Activated CD8-positive, alpha-beta memory T cell treated with anti-CD3 and anti-CD28 coated beads for 1 hour (primary cell): ENCODE measurements at places on chromosomes 7 and 10.

GRCh38 chr10:390449-391100 lies 255.3 kb downstream of the ZMYND11 start:
- DNase-seq, result no peak

DNA sequence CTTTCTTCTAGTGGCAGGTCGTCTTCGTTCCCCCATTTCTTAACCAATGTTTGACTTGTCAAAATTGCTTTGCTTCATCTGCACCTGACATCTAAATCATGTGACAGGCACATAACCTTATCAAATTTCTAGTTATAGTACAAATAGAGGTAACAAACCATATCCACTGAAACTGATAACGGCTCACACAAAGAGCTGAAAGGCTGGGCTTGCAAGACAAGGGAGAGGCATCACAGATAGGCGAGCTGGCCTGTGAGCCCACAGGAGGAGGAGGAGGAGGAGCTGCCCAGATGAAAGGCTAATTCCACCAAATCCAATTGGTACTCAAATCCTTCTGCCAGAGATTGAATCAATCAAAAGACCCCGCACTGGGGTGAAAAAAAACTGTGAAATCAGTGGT lies 80.2 kb upstream of the NEBL start:
- no peak for DNase-seq

DNA sequence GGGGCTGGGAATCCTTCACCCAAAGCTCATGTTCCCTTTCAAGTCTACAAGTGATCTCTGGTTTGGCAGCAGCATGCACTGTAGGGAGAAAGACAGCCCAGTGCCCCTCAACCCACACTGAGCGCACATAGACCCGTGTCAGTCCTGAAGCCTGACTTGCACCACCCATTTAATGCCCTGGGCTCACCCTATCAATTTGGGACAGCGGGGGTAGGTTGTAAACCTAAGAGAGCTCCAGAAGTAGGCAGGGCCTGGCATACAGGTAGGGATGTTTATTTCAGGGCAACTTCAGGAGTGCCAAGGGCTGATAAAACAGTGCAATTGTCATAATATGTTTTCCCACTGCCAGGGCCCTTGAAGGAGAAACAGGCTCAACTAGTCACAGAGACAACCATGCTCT lies 3.5 kb upstream of the ATP6V0E2 start:
- no peak for DNase-seq

GRCh38 chr10:16384021-16384420 lies 52.8 kb upstream of the PTER start:
- DNase-seq, result no peak

GRCh38 chr10:63901881-63902280 lies 380.7 kb downstream of the REEP3 start:
- no peak for DNase-seq

- no peak for DNase-seq
These were observed 39.2 kb downstream of the WBP1L start for GRCh38 chr10:102782673-102783551.

DNA sequence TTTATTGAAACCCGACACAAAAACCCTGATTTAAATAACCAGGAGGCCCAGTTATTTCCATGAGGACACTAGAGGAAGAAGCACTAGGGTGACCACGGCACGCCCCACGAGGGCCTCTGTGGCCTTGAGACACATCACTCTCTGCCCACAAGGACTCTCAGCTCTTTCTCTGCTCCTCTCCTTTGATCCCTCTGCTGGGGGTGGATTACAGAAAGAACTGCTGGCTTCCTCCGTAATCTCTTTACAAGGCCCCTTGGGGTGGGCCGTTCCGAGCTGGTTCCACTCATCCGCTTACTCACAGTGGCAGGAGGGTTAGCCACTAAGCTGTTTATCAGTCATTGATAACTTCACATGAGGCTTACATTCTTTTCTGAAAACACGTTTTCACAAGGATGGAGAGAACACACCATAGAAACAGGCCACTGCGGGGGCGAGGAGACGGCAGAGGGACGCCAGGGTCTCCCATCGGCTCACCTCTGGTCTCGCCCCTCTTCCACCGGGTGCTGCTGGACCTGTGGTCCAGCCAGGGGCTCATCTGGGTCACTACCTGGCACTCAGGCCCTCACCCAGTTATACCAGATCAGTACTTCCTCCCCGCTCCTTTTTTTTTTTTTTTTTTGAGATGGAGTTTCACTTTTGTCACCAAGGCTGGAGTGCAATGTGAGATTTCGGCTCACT lies 17.6 kb upstream of the PFKFB3 start:
- DNase-seq, result no peak

GRCh38 chr10:31315453-31315852 lies 3.6 kb upstream of the ZEB1 start:
- no peak for DNase-seq

DNA sequence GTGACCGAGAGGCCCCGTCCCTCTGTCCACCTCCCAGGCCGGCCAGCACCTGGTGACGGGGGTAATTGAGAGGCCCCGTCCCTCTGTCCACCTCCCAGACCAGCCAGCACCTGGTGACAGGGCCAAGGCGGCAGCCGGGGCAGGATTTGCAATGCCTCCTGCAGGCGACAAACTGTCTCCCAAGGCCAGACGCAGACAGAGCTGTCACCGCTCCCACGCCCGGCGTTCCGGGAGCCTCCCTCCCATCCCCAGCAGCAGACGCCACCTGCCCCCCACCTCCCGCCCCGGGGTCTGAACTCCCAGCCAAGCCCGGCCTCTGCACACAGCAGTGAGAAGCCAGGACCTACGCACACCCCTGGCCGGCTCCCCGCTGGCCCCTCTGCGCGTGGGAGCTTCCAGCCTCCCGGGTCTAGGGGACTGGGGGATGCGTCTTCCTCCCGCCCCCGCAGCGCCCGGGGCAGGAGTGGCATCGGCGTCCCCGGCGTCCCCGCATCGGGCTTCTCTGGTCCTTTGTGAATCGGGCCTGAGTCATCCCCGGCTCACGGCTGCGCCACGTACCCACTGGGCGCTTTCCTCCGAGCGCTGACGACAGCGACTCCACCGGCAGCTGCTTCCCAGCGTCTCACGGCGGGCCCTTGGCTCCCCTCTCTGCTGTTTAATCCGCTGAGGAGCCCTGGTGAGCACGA lies 95.1 kb upstream of the DIP2C start:
- no peak for DNase-seq

- no peak for DNase-seq
These were observed 40.7 kb upstream of the LEP start for GRCh38 chr7:128200376-128200775.

DNA sequence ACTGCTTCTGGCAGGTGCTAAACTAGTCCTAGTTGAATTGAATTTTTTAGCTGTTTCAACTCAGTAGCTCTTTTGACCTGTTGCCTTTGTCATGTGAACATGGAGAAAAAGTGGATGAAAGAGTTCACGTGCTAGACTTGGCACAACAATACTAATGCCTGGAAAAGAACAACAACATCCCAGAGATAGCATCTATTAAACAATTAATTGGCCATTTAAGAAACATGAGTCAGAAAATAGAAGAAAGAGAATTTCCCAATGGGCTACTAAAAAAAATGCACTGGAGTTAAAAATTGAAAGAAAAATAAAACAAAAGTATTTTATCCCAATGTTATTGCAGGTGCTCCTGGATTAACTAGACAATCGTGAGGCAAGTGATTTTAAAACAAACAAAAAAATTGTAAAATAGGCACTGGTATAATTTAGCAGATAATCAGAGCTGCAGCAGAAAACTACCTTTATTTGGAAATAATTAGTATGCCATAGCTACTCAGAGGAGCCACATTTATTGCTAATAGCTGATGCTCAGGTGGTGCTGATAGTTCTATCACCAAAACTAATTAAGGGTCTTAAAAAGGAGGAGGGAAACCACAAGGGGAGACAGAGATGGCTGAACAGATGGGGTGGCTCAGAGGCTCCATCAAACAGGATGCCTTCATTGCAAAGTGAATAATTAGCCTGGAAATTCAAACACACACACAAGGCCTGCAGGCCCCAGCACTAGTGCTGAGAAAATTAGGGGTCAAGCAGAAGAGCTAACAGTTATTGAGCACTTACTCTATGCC lies 17.6 kb downstream of the CCDC71L start:
- no peak for DNase-seq

DNA sequence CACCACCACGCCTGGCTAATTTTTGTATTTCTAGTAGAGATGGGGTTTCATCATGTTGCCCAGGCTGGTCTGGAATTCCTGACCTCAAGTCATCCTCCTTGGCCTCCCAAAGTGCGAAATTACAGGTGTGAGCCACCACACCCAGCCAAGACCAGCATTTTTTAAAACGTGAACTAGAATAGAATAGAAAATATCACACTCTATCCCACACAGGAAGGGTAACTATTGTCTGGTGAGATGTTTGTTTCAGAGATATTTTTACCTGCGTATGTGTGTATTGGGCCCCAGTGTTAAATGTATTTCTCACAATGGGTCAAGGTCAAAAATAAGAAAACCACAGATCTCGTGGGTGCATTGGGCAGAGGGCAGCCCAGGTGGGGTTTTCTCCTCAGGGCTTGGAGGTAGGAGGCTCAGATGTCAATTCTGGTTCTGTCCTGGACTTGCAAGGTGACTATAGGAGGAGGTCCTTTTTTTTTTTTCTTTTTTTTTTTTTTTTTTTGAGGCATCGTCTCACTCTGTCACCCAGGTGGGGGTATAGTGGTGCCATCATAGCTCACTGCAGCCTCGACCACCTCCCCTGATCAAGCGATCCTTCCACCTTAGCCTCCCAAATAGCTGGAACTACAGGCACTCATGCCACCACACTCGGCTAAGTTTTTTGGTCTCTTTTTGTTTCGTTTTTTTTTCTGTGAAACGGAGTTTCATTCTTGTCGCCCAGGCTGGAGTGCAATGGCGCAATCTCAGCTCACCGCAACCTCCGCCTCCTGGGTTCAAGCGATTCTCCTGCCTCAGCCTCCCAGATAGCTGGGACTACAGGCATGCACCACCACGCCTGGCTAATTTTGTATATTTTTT lies 19.0 kb downstream of the SH2B2 start:
- no peak for DNase-seq

- DNase-seq, result no peak
These were observed 280.5 kb downstream of the KIF20B start for GRCh38 chr10:89981891-89982290.

DNA sequence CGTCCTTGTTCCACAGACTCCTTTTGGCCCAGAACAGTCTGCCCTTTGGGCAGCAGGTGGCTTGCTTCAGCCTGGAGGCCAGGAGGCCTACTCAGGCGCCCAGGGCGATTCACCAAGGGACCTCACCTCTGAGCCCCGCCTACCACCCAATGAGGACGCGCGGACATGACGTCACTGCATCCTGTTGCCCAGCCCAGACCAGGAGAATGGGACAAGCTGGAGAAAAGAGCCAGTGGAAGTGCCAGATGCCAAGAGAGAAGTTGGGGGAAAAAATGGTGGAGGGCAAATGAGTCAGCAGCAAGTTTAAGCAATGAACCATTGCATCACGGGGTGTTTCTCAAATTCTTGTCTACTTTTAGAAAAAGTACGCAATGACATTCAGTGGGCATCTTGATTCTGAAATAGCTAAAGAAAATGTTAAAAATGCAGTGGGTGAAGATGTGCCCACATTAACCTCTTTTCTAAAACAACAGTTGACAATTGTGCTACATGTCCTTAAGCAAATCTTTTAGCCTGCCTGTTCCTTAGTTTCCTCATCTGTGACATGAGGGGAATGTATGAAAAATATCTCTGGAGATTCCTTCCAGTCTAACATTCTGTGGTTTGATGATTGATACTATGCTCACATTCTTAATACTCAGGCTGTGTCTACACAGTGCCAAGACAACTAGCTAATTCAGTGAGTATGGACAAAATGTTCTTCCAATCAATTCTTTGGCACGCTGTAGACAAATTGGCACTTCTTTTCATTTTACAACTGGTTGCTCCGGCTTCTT lies 23.9 kb upstream of the LEP start:
- no peak for DNase-seq

GRCh38 chr7:29130096-29130495 lies 16.2 kb downstream of the CPVL start:
- DNase-seq, result no peak

- DNase-seq, result no peak
These were observed 865.9 kb downstream of the CNTNAP2 start for GRCh38 chr7:146982482-146982881.

GRCh38 chr7:100692578-100692961 lies 1.5 kb downstream of the GIGYF1 start:
- DNase-seq, result no peak

- no peak for DNase-seq
These were observed 72.9 kb upstream of the ARMC3 start for GRCh38 chr10:22854935-22855421.

- no peak for DNase-seq
These were observed 156.6 kb downstream of the CCDC3 start for GRCh38 chr10:12844811-12845483.

DNA sequence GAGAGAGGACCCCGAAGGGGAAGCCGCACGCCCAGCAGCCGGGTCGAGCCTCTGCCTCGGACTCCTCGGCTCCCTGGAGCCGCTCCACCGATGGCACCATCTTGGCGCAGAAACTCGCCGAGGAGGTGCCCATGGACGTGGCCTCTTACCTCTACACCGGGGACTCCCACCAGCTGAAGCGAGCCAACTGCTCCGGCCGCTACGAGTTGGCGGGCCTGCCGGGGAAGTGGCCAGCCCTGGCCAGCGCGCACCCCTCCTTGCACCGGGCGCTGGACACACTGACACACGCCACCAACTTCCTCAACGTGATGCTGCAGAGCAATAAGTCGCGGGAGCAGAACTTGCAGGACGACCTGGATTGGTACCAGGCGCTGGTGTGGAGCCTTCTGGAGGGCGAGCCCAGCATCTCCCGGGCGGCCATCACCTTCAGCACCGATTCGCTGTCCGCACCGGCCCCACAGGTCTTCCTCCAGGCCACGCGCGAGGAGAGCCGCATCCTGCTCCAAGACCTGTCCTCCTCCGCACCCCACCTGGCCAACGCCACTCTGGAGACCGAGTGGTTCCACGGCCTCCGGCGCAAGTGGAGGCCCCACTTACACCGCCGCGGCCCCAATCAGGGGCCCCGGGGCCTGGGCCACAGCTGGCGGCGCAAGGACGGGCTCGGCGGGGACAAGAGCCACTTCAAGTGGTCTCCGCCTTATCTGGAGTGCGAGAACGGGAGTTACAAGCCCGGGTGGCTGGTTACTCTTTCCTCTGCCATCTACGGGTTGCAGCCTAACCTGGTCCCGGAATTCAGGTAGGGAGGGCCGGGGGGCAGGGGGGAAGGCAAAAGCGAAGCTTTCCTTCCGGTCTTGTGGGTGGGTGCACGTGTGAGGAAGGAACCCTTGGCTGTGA lies 973 bp downstream of the GPR158 start:
- no peak for DNase-seq

- no peak for DNase-seq
These were observed 16.9 kb upstream of the PRF1 start for GRCh38 chr10:70619271-70620019.
